Ureter (tissue), 1 donor: ENCODE measurements at places on chromosomes 11 and 22. TPM values are rescaled to one million over a fixed set of nuclear protein-coding genes. Genes with fewer than 3 reads are reported as not detected.
A peak's percentile ranks its signal among the peaks of the same experiment; 100 is the strongest.

- no peak for DNase-seq
Observed at GRCh38 chr22:22952531-22953280, 65.1 kb downstream of the IGLL5 start.

DDTL gene
- 6.6 TPM for total RNA-seq

DNA sequence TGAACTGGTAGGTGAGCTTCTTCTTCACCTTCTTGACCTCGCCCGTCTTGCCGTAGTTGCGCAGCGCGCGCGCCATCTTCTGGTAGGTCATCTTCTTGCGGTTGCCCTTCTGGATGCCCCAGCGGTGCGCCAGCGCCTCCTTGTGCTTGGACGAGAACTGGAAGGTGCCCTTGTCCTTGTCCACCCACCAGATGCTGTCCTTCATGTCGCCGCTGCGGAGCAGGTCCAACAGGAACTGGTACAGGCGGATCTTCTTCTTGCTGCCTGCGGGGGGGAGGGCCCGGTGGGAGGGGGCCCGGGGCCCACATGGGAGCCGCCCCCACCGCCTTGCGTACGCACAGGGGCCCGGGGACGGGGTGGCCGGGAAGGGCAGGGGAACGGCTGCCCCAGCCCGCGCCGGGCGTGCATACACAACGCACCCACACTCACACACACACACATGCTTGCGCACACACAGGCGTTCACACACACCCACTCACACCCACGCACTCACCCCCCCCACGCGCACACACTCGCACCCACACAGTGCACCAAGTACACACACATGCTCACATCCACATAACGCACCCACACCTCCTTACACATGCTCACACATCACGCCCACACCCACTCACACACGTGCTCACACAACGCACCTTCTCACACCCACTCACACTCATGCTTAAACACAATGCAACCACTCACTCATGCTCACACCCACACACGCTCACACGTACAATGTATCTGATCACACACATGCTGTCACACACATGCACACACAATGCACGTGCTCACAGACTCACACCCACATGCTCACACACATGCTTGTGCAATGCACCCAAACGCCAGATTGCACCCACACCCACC lies 3.0 kb upstream of the MYBPC3 start:
- peak; percentile 96 for DNase-seq

TEX54 gene
- not detected for total RNA-seq

GRCh38 chr11:94934362-94934761 lies 39.0 kb downstream of the CWC15 start:
- DNase-seq = no peak

DNA sequence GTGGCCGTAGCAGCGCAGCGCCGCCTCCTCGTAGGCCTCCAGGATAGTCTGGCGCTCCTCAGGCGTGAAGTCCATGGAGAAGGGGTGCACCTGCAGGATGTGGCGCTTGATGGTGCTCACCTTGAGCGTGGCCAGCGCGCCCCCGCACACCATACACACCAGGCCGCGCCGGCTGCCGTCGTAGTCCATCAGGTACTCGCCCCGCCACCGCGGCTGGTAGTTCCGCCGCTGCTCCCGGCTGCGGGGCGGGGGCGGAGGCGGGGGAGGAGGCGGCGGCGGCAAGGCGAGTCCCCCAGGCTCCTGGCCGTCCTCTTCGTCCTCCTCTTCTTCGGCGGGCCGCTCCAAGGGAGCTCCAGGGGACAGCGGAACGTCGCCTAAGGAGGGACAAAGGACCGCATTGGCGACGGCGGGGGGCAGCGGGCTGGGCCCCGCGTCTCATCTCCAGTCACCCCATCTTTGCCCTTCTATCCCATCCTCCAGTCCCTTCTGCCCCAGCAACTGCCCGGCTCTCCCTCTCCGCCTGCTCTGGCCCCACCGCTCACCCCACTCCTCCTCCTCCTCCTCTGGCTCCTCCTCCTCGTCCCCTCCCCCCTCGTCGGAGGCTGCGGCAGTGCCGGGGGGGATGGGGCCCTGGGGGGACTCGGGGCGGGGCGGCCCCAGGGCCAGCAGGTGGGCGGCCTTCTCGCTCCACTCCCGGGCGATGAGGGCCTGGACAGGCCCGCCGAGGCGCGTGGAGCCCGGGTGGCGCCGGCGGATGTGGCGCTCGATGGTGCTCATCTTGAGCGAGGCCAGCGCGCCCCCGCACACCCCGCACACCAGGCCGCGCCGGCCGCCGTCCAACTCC lies 4.9 kb downstream of the ZFTA start:
- no peak for DNase-seq

LARGE2 gene
- total RNA-seq = 18.0 TPM

TMEM151A gene
- not detected for total RNA-seq

- DNase-seq = no peak
Observed at GRCh38 chr22:30444632-30445437, 19.3 kb downstream of the MTFP1 start.

EXPH5 gene
- 19.5 TPM for total RNA-seq

CASP1 gene
- total RNA-seq = 39.6 TPM

GRCh38 chr11:19267567-19267966 lies 26.8 kb upstream of the E2F8 start:
- DNase-seq = no peak

- DNase-seq = no peak
Observed at GRCh38 chr11:61174273-61174672, 13.0 kb upstream of the VPS37C start.

DNA sequence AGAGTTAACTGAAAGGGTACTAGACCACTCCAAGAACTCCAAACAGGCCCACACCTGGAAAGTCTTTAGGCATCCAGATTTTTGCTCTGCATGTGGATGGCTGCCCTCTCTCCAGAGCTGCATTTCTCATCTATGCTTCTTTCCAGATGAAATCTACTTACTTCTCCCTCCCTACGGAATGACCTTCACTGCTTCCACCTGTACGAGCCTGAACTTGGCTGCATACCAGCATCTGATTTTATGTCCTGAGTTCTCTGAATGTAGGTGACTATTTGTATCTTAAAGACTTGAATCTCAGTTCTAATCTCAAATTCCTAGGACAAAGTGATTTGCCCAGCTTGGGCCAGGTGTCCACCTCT lies 13.3 kb downstream of the CELF1 start:
- DNase-seq = no peak

GRCh38 chr22:44188986-44189630 lies 8.4 kb downstream of the PARVG start:
- no peak for DNase-seq

DNA sequence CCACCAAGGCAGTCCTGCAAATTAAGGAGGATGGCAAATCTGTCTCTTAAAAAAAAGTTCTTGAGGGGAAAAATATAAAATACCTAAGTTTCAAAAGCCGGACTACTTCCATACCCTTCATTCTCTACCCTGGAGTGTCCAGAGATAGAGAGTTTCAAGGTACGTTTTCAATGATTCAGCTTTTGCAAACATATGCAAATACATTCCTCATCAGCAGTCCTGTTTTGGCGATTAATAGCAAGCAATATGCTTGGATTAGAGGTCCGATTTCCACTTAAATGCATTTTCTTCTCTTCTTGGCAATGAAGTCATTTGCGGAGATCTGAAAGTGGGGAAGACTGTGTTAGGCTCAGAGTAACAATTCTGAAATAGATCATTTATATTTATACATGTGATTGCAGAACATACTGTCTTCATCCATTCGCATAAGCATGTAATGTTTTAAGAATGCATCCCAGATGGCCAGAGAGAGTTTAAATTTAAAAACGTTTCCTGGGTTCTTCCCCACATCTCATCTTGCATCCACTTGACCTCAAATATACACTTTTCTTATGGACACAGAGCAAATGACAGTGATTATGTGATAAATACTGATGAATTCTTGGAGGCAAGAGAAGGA lies 13.8 kb upstream of the TFIP11 start:
- no peak for DNase-seq

- no peak for DNase-seq
Observed at GRCh38 chr11:66072081-66072480, 2.0 kb downstream of the PACS1 start.

DNA sequence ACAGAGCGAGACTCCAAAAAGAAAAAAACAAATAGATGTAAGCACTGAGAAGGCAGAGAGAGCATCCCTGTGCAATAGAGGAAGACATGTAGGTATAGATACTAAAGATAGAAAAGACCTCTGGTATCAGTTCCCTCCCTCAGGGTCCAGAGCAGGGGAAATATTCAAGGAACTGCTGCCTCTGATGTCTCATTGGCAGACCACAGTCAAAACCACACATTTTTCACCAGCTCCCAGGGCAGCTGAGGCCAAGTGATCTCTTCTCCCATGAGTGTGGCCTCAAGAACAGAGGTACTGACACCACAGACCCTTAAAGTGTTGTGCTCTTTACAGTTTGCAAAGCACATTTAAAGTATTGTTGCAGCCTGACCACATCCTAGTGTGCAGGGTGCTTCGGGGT lies 288.5 kb downstream of the NTM start:
- no peak for DNase-seq

CCDC87 gene
- total RNA-seq = 0.55 TPM

GRCh38 chr11:36534276-36534840 lies 24.3 kb upstream of the TRAF6 start:
- no peak for DNase-seq

DEUP1 gene
- total RNA-seq = not detected

- no peak for DNase-seq
Observed at GRCh38 chr22:49266561-49267519, 560.8 kb downstream of the BRD1 start.

PACSIN3 gene
- total RNA-seq = 29.0 TPM

CASP5 gene
- total RNA-seq = not detected

GRCh38 chr11:15624701-15625100 lies 510.0 kb downstream of the INSC start:
- DNase-seq = no peak

DNA sequence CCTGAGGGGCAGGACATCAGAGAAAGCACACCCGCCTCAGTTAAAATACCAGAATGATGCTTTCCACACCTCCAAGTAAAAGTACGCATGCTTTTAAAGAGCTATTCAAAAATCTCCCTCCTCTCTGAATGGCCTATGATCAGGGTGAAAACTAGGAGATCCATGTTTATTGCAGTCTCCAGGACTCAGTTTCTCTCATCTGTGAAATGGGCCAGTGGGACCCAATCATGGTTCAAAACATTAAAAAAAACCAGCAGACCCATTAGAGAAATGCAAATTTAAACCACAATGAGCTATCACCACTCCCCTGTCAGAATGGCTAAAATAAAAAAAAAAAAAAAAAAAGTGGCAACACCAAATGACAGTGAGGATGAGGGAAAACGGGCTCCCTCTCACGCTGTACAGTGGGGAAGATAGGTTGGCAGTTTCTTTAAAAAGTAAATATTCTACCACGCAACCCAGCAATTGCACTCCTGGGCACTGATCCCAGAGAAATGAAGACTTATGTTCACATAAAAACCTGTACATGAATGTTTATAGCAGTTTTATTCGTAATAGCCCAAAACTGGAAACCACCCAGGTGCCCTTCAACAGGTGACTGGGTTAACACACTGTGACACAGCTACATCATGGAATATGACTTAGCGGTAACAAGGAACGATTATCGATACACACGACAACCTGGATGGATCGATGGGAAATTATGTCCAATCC lies 242.7 kb downstream of the MN1 start:
- no peak for DNase-seq

MS4A4A gene
- 8.4 TPM for total RNA-seq

IL18 gene
- total RNA-seq = 20.0 TPM
